Vagina (tissue), 2 donors: ENCODE measurements at places on chromosomes 3 and 15.

- DNase-seq: no peak
Observed at GRCh38 chr3:178485756-178486155, 50.5 kb upstream of the KCNMB2 start.

DNA sequence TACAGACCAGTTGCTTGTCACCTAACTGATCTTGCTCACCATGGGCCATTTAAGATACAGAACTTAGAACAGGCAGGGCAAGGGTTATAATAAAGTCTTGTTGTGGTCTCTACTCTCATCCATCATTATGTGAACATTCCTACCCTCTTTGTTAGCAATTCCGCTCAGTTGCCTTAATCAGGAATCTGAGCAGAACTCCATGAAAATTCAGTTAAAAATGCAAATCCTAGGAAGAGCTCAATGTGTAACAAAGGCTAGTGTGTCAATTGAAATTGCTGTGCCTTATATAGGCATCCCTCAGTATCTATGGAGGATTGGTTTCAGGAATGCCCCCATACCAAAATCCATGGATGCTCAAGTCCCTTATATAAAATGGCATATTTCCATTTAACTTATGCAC, 44.5 kb downstream of the CP start:
- no peak for DNase-seq

GRCh38 chr3:65894679-65895453, 143.9 kb downstream of the MAGI1 start:
- no peak for DNase-seq

DNA sequence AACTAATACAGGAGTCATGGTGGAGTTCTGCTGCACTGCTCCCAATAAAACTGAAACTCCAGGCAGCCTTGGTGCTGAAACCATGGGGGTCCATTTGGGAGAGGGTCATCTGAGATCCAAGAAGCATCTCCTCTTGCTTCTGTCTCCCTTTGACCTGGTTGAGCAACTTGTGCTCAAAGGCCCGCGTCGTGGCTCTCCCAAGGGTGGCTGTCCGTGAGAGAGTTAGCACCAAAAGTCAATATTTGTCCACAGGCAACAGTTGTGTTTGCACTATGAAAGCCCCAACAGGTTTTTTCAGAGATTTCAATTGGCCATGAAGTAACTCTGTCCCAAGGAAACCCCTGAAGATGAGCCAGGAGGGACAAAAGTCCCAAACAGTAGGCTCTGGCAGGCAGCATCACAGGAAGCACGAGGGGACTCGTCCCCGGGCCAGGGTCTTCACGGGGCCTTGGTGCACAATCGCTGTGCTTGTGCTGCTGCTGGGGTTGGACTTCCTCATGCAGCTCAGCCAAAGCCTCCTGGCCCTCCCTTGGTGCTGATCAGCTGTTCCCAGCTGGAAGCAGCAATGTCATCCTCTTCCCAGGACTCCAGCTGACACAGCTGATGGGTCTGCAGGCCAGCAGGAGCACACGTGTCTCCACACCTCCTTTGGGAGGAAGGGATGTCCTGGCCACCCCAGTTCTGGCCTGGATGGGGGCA, 39.4 kb upstream of the WNT5A start:
- no peak for DNase-seq
